ENCODE measurements at places on chromosomes 16 and 17. TPM values are rescaled to one million over a fixed set of nuclear protein-coding genes. Genes with fewer than 3 reads are reported as not detected.

DNA sequence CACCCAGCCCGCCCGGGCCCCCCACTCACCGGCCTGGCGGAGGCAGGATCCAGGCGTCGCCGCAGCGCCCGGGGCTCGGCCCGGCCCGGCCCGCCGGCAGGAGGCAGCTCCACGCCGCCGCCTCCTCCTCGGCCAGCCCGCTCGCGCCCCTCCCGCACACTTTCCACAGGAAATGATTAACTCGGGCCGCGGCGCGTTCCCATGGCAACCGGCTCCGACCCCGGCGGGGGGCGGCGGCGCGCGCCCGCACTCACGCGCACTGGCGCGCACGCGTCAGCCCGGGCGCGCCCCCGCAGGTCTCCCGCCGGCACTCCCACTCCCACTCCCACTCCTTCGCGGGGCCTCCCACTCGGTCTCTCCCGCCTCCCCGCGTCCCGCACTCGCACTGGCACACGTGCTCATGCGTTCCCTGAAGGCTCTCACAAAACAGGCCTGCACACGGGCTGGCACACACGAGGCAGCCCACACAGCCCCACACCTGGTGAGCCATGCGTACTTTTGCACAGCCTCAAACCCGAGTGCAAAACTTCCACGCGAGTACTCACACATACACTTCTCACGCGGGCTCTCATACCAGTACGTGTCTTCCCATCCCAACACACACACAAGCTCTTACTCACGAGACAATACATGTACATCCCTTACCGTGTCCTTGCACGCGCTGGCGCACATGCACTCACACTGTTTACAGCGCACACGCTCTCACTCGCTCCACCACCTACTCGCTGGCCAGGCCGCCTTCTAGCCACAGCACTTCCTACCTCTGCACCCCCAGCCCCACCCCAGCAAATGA, at the start of gene KIFC3:
Gene KIFC3 (minus strand): TSS at position 151 of the 793 bp plus-strand sequence. CDS start 4,248 bp downstream, outside the sequence.
- DNase-seq = peak; percentile 82

GRCh38 chr16:53821957-53822625, 118.1 kb downstream of the FTO start:
- DNase-seq = no peak

ARL5C gene
- polyA plus RNA-seq = 0.35 TPM

KRT25 gene
- not detected for polyA plus RNA-seq

ABCA9 gene
- polyA plus RNA-seq = 9.9 TPM

OR1E1 gene
- polyA plus RNA-seq = not detected
